DMS79 treated with DMSO at 0.1 percent for 48 hours (cell line): ENCODE measurements at places on chromosomes 12 and 14.

GRCh38 chr12:107397890-107398500 is 287.6 kb upstream of the PWP1 start:
- no peak for DNase-seq

- DNase-seq, result no peak
Observed at GRCh38 chr12:72546106-72546505, 273.9 kb downstream of the TRHDE start.

DNA sequence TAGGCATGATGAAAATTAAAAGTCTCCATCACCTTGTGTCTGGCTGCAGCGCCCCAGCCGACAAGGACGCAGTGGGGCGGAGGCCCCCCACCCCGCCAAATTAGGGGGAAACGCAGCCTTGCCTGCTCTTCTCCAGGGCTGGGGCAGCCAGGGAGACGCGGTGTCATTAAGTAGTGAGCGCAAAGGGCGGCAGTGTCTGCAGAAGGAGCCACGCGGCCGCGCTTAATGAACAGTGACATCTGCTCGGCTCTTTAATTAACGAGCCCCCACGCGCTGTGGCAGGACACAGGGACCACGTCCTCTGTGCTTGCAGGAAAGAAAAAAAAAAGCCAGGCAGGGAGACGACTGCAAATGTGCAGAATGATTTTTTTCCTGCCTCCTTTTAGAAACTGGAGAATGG is 93.4 kb upstream of the NCOR2 start:
- peak; percentile 59 for DNase-seq

GRCh38 chr12:20350495-20350894 is 17.8 kb upstream of the PDE3A start:
- no peak for DNase-seq

DNA sequence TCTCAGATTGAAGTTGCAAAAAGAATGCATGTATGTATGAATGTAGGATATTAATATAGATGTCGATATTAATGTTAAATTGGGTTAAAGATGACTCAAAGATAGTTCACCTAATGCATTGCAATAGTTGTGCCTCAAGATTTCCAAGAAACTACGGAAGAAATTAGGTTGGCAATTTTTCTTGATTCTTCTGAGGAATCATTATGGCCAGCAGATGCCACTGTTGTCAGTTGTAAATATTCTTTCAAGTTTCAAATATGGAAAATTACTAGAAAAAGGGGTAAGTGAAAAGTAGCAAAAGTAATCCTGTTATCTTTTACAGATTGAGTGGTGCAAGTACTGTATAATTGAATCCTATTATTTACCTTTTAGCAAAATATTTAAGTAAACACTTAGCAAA is 202.1 kb downstream of the ADAMTS20 start:
- no peak for DNase-seq

GRCh38 chr14:54834081-54834480 is 68.5 kb downstream of the GCH1 start:
- DNase-seq, result no peak

DNA sequence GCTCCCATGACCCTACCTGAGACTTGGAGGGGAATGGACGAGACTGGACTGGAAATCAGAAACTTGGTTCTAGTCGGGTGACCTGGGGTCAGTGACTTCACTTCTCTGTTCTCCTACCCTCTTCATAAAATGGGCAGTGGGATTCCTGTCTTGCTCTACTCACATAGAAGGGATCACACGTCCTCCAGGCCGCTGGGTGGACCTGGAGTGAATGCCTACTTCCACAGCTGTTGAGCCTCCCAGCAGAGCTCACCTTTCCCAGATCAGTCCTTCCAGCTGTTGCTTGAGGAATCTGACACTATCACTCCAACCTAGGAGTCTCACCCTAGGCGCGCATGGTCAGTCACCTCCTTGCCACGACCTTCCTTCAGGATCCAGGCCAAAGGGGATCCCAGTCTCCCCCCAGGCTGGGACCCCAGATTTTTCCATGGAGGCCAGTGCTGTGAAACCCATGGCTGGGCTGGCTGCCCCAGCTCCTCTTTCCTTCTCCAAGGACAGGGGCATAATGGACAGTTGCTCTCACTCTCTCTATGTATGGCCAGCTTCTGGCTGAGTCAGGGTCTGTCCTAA is 637 bp downstream of the ACVRL1 start:
- no peak for DNase-seq

GRCh38 chr12:123102781-123103503 is 47.9 kb downstream of the PITPNM2 start:
- DNase-seq, result no peak
